ENCODE measurements at places on chromosomes 16 and 17.

DNA sequence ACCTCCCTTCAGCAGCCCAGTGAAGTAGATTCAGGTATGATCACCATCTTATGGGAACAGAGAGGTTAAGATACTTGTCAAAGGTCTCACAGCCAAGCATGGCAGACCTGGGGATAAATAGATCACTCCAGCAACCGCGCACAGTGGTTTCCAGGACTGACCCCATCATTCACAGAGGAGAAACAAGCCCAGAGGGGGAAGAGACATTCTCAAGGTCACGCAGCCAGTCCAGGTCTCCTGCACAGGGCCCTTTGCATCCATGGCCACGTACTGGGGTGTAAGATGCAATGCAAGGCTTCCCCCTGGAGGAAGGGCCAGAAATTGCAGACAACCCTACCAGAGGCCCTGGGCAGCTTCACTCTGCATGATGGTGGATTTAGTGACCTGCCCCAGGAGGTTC lies 19.9 kb downstream of the TLE7 start:
- DNase-seq: no peak

DNA sequence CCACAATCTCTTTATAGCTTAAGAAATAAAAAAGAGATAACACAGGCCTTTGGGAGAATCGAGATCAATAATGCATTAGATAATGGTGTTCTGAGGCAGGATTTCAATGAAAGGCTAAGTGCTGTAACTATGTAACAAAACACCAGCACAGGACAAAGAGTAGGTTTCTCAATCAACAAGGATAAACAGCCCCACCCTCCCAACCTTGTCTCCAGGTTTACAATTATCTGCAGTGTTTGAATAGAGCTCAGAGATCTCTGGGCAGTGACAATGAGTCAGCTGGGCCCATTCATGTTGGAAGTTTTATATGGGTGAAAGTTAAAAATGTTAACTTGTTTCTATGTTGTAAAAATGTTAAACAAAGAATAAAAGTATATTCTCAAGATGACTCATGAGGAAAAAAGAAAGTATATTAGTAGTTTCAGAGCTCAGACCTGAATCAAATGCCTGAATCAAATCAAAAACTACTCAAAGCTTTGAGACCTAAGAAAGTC lies 17.0 kb upstream of the KRT20 start:
- DNase-seq: no peak

DNA sequence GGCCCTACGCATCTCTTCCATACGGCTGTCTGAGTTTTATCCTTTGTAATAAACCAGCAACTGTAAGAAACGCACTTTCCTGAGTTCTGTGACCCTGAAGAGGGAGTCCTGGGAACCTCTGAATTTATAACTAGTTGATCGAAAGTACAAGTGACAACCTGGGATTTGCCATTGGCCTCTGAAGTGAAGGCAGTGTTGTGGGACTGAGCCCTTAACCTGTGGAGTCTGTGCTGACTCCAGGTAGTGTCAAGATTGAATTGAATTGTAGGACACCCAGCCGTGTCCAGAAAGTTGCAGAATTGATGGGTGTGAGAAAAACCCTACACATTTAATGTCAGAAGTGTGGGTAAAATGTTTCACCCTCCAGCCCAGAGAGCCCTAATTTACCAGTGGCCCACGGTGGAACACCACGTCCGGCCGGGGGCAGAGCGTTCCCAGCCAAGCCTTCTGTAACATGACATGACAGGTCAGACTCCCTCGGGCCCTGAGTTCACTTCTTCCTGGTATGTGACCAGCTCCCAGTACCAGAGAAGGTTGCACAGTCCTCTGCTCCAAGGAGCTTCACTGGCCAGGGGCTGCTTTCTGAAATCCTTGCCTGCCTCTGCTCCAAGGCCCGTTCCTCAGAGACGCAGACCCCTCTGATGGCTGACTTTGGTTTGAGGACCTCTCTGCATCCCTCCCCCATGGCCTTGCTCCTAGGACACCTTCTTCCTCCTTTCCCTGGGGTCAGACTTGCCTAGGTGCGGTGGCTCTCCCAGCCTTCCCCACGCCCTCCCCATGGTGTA lies 1.5 kb downstream of the GAA start:
- no peak for DNase-seq

- DNase-seq: no peak
Observed at GRCh38 chr16:27434141-27435051, 32.4 kb downstream of the IL21R start.

GRCh38 chr16:58638148-58639036 lies 8.8 kb upstream of the CNOT1 start:
- peak; percentile 81 for DNase-seq

DNA sequence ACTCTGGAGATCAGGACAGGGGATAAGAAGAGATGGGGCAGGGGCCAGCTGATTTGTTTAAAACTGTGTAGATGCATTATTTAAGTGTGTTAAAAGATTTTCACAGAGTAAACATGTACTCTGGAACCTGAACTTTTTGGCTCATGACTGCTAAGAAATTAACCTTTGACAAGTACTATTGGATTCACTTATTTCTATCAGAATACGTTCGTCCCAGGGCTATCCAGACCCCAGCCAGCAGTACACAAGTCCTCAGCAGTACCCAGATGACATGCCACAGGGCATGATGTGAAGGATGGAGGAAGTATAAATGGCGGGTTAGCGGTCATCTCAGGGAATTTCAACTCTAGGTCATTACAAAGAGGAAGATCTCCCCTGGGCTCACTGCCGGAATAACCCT lies 253.7 kb downstream of the STX8 start:
- no peak for DNase-seq

DNA sequence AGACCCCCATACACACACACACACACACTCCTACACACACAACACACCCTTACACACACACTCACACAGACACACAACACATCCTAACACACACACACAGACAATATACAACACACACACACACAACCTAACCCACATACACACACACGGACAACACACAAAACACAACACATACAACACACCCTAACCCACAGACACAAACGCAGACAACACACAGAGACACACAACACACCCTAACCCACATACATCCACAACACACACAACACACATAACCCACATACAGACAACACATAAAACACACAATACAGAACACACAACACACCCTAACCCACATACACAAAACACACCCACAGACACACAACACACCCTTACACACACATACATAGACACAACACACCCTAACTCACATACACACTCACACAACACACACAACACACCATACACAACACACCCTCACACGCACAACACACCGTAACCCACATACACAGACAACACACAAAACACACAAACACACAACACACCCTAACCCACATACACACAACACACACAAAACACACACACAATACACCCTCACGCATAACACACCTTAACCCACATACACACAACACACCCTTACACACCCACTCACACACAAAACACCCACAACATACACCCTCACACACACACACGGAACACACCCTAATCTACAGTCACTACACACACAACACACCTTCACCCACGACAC lies 4.4 kb downstream of the ASGR1 start:
- no peak for DNase-seq

DNA sequence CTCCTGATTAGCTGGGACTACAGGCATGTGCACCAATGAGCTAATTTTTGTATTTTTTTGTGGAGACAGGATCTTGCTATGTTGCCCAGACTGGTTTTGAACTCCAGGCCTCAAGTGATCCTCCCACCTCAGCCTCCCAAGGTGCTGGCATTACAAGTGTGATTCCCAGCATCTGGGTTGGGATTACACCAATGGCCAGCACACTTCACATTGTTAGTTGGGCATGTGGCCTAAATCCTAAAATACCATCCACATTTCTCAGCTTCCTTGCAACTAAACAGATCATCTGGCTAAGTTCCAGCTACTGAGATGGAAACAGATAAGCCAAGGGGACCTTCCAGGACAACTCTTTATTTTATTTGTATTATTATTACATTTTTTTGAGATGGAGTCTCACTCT lies 9.9 kb downstream of the RABEP2 start:
- peak; percentile 47 for DNase-seq

GRCh38 chr17:36869856-36870719 lies 67.2 kb upstream of the LHX1 start:
- no peak for DNase-seq

DNA sequence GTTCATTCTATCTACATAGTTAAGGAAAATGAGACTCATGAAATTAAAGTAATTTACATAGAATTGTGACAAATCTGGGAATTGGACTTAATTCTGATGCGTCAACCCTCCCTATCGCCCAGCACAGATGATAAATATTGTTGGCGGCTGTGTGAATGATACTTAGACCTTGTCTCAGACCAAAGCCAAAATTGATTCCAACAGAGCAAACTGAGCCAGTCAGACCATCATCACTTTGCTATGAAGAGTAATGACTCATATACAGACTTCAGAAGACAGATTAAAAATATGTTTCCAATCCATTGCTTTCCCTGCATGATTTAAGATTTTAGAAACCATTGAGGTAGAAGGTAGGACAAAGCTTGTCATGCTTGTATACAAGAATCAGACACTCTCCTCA lies 1156.7 kb upstream of the CDH8 start:
- DNase-seq: no peak

DNA sequence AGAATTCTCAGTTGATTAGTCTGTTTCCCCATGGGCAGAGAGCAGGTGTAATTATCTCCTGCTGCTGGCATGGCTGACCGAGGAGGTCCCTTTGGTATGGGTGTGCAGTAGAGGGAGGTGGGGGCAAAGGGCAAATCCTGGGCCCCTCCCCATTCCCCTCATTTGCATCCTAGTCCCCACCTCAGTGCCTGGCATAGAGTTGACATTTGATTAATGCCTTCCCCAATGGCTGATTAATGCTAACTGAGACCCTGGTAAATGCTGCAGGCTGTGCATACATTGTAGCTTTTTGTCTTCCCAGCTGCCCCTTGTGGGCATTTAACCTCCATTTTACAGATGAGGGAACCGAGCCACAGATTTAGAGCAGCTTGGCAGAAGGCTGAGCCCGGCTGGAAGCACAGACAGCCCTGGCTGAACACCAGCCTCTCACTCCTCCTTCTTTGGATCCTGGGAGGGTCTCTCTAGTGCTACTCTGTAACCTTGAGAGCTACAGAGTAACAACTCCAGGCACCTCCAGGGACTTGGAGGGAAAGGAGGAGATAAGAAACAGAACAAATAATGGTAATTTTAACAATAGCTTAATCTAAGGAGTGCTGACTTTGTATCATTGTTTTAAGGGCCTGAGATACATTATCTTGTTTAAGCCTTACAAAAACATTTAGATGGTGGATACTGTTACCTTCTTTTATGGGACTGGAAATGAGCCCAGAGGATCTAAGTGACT lies 5.1 kb downstream of the PLCG2 start:
- no peak for DNase-seq

GRCh38 chr16:71540-72401 lies 660 bp downstream of the RHBDF1 start:
- DNase-seq: peak; percentile 64

DNA sequence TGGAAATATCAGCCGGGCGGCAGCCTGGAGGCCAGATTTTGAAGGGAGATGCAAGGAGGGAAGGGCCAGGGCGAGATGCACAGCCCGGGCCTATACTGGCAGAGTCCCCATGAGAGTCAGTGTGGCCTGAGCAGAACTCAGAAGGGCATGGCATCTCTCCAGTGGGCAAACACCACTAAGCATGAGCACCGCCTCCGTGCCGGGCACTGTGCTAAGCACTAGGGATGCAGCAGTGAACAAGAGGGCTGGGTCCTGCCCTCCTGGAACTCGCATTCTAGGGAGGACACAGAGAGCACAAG lies 33.5 kb downstream of the TK2 start:
- no peak for DNase-seq

GRCh38 chr16:50901062-50901461 lies 159.2 kb downstream of the CYLD start:
- no peak for DNase-seq

- DNase-seq: peak; percentile 52
Observed at GRCh38 chr17:1762233-1762900, 507 bp downstream of the SERPINF1 start.

GRCh38 chr17:8185582-8186445 lies 4.2 kb downstream of the BORCS6 start:
- no peak for DNase-seq

GRCh38 chr17:50679008-50679544 lies 28.6 kb downstream of the ANKRD40 start:
- no peak for DNase-seq

GRCh38 chr17:37667039-37667438 lies 23.8 kb upstream of the DDX52 start:
- no peak for DNase-seq

DNA sequence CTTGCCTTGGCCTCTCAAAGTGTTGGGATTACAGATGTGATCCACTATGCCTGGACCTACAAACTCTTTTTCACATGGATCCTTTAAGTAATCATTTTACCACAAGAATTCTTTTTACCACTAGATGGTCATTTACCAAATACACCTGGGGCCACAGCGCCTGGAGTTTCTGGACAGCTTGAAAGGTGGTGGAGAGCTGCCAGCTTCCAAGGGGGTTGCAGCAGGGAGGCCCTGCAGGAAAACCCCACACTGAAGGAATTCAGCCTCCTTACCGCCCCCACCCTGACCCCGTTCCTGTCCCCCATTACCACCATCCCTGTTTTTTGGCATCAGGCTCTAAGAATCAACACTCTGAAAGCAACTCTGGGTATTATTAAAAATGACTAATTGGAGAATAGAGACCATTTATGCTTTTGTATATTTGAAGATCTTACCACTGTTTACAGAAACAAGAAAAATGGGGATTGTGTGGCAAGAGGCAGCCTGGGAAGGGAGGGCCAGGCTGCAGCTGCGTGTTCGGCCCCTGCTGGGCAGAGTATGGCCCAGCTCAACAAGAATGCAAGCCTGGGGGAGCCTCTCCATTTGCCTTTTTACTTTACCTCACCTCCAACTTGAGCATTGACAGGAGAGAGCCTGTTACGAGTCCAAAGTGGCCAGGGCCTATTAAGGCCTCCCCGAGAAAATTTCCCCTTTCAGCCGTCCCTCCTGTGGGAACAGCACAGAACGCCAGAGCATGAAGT lies 209.9 kb downstream of the ZFHX3 start:
- peak; percentile 35 for DNase-seq

GRCh38 chr16:81099958-81100357 lies 3.8 kb upstream of the GCSH start:
- no peak for DNase-seq

- no peak for DNase-seq
Observed at GRCh38 chr16:56896244-56896643, 31.2 kb downstream of the SLC12A3 start.

DNA sequence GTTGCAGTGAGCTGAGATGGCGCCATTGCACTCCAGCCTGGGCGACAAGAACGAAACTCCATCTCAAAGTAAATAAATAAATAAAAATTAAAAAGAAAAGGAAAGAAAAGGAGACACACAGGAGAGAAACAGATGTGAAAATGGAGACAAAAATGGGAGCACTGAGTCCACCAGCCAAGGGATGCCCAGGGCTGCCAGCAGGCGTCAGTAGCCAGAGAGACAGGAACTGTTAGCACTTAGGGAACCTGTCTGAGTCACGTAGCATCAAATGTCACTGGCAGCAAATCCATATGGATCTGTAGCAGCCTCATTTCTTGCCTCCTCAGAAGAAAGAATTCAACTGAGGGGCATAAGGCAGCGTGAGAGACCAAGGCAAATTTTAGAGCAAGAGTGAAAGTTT lies 79.7 kb downstream of the CYLD start:
- DNase-seq: no peak

Measured in astrocyte (in vitro differentiated cells and primary cell).